Daoy (cell line): ENCODE measurements at places on chromosomes 12 and 14. TPM values are rescaled to one million over a fixed set of nuclear protein-coding genes. Genes with fewer than 3 reads are reported as not detected.

The SSPN gene
- 6.0 and 7.3 TPM in 2 replicates for total RNA-seq

GRCh38 chr12:10740182-10740581, 17.1 kb upstream of the YBX3 start:
- no peak for DNase-seq

DNA sequence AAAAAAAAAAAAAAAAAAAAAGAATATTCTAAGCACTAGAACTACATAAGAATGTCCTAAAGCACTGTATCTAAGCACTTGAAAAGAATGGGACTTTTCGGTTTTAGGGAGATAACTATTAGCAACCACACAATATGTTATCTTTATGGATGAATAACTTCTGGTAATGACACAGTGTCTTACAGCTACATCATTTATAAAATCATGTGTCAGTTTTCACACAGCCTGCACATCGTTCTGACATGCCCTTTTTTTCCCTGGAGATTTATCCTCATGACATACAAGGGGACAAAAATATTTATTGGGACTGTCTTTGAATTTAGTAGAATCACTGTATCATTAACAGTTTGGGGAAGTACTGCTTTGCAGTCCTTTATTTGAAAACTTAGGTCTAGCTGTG, 17.3 kb downstream of the TMEM19 start:
- DNase-seq, result no peak

The AHNAK2 gene
- 10.4 and 10.5 TPM in 2 replicates for total RNA-seq

The AKAP6 gene
- total RNA-seq, result 0.48 and 2.1 TPM in 2 replicates

GRCh38 chr12:105523164-105524057, 192.9 kb downstream of the C12orf75 start:
- DNase-seq, result peak; percentile 68

GRCh38 chr12:51326698-51327439, 2.9 kb upstream of the BIN2 start:
- DNase-seq, result peak; percentile 58

GRCh38 chr14:88863167-88863566, 38.7 kb downstream of the TTC8 start:
- no peak for DNase-seq

- peak; percentile 92 for DNase-seq
Observed at GRCh38 chr14:36520601-36521525, 831 bp upstream of the NKX2-1 start.

DNA sequence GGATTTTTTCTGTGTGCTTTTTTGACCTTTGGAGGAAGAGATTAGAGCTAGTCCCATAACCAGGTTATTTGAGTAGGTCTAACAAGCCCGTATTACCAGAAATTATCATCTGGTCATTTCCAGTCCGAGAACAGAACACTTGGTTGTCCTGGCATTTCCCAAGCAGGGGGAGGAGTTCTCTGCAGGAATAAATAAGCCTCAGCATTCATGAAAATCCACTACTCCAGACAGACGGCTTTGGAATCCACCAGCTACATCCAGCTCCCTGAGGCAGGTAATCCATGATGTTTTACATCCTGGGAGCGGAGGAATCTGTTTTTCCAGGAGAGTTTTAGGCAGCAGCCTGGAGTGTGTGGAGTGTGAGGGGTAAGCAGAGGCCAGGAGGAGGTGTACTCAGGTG, at the start of gene SERPINA3:
Gene SERPINA3, plus strand, starts transcription at position 218 of the 400 bp plus-strand sequence. CDS start 2,051 bp downstream, outside the sequence.
- DNase-seq, result no peak

GRCh38 chr14:59831121-59831730, 39.4 kb downstream of the RTN1 start:
- DNase-seq, result no peak

The RIMKLB gene
- 21.3 and 22.3 TPM in 2 replicates for total RNA-seq

DNA sequence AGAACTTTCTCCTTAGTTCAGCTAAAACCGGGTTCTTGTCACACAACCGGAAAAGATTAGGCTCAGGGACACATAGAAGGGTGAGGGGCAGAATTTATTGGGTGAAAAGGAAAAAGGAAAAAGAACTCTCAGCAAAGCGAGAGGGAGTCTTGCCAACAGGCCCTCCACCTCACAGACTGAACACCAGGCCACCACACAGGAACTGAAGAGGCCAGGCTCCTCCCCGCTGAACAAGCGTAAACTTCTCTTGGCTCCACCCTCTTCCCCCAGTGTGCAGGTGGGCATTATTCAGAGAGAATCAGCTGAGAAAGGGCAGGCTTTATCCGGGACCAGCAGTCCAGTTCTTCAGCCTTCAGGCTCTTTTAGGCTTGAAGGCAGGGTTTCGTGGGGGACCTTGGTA, 125.6 kb upstream of the FGD4 start:
- DNase-seq, result no peak

DNA sequence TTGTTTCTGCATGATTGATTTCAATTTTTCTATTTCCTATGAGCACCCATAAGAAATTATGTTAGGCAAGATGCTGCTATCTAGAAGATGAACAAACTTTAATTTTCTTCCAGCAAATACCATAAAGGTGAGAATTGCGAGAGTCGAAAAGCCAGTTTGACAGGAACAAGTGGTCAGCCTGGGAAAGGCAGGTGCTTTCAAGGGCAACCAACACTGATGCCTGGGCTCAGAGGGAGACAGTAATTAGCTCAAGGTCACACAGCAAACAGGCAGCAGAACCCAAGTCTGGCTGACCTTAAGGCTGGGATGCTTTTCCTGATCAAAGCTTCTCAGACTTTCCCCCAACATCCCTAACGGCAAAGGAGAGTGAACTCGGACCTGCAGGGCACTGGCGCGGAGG, 6.8 kb upstream of the OTUB2 start:
- DNase-seq, result no peak

DNA sequence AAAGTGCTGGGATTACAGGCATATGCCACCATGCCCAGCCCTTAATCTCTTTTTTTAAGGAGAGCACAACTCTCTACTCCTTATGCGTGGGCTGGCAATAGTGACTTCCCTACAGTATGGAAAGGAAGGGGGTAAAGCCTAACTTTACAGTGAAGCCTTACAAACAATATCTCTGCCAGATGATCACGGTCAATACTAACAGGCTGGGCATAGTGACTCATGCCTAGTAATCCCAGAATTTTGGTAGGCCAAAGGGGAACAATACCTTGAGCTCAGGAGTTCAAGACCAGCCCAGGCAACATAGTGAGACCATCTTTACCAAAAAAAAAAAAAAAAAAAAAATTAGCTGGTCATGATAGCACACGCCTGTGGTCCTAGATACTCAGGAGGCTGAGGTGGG, 5.6 kb downstream of the PYM1 start:
- DNase-seq, result no peak

DNA sequence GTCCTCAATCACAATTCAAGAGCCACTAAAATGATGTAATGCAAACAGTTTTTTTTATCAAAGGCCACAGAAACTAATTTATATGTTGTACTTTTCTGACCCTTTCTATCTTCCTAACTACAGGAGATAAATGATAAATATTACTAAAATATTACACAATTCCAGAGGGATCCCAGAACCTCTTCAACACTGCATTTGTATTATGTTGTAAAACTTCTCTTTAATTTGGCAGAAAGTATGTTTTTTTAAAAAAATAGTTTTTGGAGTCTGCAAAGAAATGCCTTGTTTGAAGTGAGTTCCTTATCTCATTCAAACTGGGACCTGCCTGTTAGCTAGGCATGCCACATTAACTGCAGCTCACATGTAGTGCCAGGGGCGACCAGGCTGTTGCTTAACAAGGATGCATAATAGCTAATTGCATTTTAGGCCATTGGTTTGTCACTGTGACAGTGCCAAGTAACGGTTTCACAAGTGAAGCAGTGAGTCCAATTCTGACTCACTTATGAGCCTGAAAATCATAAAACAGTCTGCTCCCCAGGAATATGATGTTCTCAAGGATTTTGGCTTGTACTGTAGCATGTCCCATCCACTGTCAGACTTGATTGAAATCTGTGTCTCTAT, 266.9 kb downstream of the KTN1 start:
- peak; percentile 31 for DNase-seq

The WIF1 gene
- total RNA-seq, result 0.29 TPM in 1 of 2 replicates, not detected in the other

The SAMD4A gene
- total RNA-seq, result 14.4 and 17.8 TPM in 2 replicates

GRCh38 chr14:33103489-33103888, 164.8 kb downstream of the NPAS3 start:
- no peak for DNase-seq

The KRT76 gene
- not detected in 2 replicates for total RNA-seq

GRCh38 chr14:78345131-78345744, 175.1 kb downstream of the NRXN3 start:
- DNase-seq, result no peak

DNA sequence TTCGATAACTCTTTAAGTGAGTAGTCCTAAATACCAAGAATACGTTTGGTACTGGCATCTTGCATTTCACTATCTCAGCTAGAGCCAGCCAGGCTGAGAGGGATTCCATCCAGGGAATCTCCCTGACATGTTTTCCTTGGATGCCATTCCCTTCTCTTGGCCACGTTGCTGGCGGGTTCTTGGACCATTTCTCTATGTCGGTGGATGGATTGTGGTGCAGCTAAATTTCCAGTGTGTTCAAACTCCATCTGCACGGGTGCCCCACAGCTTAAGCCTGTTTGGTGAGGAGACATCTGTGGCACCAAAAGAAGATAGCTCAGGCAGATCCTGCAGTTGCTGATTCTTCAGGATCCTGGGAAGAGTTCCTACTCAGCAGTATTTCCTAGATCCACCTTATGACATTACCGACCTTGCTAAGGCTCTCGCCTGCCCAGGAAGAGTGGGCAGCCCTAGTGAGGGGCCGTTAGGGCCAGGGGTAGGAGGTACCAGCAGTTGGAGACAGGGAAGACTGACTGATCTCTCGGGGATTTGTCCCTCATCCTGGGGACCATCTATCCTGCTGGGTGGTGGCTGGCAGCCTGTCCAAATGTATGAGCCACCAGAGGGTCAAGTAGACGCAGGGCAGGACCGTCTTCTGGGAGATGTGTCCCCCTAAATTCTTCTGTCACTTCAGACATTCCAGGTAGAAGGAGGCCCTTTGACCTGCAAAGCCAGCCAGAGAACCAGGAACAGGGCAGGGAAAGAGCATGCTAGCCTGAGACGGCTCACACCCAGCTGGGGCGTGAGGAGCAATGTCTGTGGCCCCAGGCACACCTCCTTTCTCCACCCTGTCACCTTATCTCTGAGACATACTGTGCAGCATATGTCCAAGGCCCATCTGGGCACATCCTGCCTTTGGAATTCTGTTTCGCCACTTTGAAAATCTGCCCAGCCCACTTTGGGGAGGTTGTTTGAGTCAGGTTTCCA, 72.6 kb upstream of the CAPRIN2 start:
- no peak for DNase-seq

The SLCO1C1 gene
- not detected in 2 replicates for total RNA-seq

- no peak for DNase-seq
Observed at GRCh38 chr14:102667703-102668102, 75.3 kb downstream of the RCOR1 start.

- no peak for DNase-seq
Observed at GRCh38 chr14:101991352-101991751, 27.0 kb downstream of the DYNC1H1 start.

DNA sequence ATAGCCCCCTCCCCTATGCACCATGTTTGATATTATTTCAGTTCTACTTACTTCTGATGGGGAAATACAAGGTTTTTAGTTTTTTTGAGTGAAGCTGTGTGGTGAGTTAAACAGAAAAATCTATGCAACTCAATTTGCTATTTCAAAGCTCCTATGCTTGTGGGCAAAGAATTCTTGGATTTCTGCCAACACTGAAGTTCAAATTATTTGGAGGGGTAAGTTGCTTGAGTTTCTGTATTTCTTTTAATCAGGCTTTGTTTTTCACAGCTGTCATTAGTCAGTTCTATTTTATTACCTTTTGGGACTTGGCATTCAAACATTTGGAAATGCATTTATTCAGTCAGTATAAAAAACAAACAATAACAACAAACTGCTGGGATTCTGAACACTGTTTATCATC, 407.5 kb upstream of the MGAT4C start:
- DNase-seq, result no peak

GRCh38 chr14:75554482-75554881, 23.9 kb upstream of the FLVCR2 start:
- DNase-seq, result no peak

The BBOF1 gene
- total RNA-seq, result 4.5 and 5.3 TPM in 2 replicates

The CABP1 gene
- 0.17 TPM in 1 of 2 replicates, not detected in the other for total RNA-seq

DNA sequence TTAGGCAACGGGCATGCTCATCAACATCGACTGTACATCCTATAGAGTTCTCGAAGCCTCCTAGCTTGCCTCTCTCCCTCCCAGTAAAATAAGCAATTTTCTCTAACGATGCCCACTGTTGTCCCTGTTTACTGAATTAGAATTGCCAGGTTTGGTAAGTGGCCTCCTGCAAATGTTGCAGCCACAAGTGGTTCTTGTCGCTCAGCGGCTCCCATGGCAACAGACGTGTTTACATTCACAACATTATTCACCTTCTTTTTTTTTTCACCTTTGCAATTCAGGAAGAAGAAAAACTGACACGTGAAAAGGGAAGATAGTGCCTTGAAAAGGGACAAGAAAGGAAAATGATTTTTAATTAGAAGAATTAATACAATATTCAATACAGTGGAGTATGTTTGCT, 100.9 kb upstream of the PKP2 start:
- DNase-seq, result no peak

GRCh38 chr12:84874125-84874824, 38.3 kb downstream of the SLC6A15 start:
- DNase-seq, result peak; percentile 26

DNA sequence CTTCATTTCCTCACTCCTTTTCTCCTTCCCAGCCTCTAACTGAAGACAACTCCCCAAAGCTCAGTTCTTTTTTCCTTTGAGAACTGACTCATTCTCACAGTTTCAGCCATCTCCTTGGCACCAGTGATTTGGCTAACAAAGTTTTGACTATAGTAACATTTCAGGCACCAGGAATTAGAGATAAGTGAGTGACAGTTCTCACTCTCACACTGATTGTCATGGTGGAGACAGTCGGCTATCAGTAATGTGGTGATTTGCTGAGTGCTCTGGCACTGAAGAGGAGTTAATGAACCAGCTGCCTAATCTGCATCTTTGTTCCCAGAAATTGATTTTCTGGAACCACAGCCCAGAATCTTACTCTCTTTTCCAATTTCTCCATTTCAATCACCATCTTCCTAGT, 29.5 kb downstream of the HELB start:
- no peak for DNase-seq

The POTEG gene
- total RNA-seq, result 0.34 and 0.45 TPM in 2 replicates

The SYT1 gene
- 0.45 and 1.1 TPM in 2 replicates for total RNA-seq

GRCh38 chr12:111447571-111448265, 42.0 kb downstream of the SH2B3 start:
- no peak for DNase-seq

DNA sequence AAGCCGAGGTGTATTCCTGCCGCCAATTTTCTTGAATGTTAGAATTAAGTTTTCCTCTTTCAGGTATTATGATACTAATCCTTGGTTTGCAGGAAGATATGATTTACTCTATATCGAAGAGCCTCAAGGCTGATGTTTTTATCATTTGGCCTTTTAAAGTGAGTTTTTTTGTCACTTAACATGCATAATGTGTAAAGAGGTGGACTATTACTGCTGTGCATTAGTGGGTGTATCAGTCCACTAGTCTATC, 11.1 kb upstream of the TMPO start:
- no peak for DNase-seq

GRCh38 chr14:90464481-90464880, 67.7 kb downstream of the CALM1 start:
- DNase-seq, result no peak
